ENCODE measurements at places on chromosomes 4 and X.

- no peak for DNase-seq
Observed at GRCh38 chr4:114163051-114163450, 183.6 kb upstream of the ARSJ start.

- no peak for DNase-seq
Observed at GRCh38 chr4:15354371-15355297, 73.2 kb upstream of the C1QTNF7 start.

DNA sequence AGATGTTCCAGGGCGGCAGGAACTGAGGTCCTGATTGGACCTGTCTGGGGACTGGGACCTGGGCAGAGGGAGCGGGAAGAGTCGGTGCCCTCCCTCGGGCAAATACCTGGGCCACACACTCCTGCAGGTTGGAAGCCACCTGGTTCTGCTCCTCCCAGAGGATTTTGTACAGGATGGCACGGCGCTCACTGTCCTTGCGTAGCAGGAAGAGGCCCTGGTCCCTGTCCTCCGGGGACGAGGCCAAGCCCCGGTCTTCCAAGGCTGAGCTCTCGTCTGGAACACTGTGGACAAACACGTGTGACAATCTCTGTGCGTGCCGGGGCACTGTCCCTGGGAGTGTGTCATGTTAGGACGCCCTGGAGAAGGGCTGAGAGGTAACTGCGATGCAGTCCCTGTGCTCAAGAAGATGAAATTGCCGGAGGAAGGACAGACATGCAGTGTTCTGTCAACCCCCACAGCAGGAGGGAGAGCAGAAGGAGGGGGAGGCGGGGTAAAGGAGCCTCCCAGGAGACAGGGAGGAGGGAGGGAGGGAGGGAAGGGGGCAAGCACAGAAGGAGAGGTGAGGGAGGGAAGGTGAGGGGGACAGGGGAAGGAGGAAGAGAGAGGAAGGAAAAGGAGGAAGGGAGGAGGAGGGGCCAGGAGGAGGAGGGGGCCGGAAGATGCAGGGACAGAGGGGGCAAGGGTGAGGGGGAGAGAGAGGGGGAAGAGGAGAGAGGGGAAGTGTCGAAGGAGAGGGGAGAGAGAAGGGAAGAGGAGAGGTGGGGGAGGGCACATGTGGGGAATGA is 29.0 kb downstream of the PDHA1 start:
- no peak for DNase-seq

DNA sequence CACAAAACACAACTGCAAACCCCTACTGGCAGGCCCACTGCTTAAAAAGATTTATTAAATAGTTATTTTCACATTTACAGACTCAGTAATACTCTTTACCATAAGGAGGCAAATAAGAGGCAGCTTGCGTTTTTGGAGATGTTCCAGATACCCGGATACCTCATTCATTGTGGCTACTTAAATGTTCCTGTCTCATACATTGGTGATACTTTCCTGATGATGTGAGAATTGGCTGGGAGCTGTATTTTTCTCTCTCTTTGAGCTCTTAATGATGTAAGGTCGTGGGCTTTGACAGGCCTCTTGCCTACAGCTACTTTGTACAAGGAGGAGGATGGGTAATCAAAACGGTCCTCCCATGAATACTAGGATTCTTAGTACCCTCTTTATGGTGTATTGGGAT is 101.5 kb downstream of the AKAP4 start:
- no peak for DNase-seq

DNA sequence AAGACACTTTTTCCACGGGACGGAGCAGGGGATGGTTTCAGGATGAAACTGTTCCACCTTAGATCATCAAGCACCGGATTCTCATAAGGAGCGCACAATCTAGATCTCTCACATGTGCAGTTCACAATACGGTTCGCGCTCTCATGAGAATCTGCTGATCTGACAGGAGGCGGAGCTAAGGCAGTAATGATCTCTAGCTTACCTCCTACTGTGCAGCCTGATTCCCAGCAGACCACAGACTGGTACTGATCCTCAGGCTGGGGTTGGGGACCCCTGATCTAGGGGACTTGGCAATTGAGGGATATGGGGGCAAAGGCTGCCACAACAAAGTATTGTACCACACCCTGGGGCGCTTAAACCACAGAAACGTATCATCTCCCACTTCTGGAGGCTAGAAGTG is 25.7 kb downstream of the ZNF185 start:
- DNase-seq = no peak

- no peak for DNase-seq
Observed at GRCh38 chrX:105744291-105744690, 78.0 kb upstream of the NRK start.

- DNase-seq = no peak
Observed at GRCh38 chr4:60590116-60590515, 610.0 kb upstream of the ADGRL3 start.

GRCh38 chr4:98491899-98492559 is 166.4 kb downstream of the TSPAN5 start:
- no peak for DNase-seq

DNA sequence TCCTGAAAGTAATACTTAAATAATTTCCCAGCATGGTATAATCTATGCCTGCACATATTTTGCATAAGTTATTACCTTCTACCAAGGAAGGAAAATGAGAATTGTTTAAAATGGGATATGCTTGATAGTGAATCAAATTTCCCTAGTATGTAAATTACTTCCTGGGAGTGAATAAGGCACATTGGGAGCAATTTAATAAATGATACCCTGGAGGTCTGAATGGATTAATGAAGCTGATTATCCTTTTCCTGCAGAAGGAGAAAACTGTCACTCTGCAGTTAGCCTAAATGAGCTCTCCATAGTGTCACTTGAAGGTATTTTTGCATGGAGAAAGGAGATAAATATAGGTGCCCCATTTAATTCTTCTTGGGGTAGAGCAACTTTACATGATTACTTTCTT is 2212.0 kb downstream of the PCDH7 start:
- DNase-seq = no peak

- no peak for DNase-seq
Observed at GRCh38 chrX:52363247-52363883, 5.5 kb upstream of the XAGE2 start.

DNA sequence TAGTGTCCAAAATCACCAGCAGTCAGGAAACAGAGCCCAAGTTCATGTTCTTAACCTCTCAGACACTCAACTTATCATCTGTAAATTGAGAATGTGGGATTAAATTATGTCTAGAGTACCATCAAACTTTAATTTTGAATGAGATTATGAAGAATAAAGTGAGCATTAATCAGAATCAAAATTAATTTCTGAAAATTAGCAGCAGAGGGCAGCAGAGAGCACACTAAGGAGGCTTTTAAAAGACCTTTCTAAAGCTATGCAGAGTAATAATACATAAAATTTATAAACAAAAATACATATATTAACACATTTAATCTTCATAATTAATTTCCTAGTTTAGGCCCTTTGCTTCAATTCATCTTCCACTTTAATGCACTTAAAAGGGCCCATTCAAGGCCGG is 7.1 kb downstream of the TASL start:
- DNase-seq = no peak

- DNase-seq = no peak
Observed at GRCh38 chrX:134484039-134484438, 24.1 kb downstream of the HPRT1 start.

GRCh38 chr4:133385161-133385954 is 236.3 kb downstream of the PCDH10 start:
- DNase-seq = no peak

DNA sequence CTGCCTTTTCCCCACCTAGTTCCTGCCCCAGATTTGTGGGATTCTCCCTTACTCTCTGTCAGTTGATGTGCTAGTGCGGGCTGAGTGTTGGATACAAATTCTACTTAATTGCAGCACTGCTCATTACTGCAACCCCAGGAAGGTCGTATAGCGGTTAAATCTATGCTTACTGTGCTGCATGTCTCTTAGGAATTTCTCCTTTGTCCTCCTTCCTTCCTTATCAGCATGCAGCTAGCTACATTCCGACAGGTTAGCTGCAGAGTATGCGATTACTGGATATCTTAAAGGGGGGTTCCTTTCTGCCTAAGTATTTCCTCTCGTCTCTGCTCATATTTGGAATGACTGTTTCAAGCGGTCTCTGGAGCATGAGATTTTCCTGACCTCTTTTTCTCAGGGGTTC is 662.8 kb downstream of the TLL1 start:
- DNase-seq = no peak

- no peak for DNase-seq
Observed at GRCh38 chr4:161364681-161365080, 799.1 kb downstream of the FSTL5 start.

- DNase-seq = no peak
Observed at GRCh38 chr4:27684610-27685011, 824.0 kb downstream of the STIM2 start.

DNA sequence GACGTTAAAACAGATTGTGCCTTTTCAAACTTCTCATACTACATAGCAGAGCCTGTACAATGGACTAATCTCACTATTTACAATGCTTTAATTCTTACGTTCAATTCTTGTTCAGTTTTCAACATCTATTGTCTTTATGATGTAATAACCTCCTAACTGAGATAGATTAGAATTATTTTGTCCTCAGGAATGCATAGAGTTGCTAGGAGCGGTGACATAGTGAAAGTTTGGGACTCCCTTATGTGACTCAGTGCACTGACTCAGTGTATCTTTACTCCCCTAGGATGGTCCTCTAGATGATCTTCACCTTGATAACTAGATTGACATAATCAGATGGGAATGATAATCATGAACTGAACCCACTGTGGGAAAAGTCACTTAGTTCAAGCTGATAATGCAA is 151.5 kb downstream of the VEGFC start:
- no peak for DNase-seq

GRCh38 chr4:150973626-150974251 is 41.3 kb downstream of the LRBA start:
- DNase-seq = no peak

DNA sequence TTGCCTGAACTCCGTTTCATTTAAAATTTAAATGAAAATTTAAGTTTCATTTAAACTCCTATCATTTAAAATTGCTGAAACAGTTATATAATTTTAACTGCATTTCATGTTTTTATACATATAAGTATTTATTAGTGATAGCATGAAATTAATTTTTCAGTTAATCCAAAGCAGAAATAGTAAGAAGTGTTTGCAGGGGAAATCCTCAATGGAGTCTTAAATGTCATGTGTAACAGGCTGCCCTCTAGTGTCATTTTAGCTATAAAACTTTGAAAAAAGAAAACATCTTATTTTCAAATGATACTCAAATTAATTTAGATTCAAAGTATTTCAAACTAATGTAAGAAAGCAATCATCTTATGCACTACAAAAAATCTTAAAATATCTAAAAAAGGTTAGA is 27.2 kb downstream of the TAPT1 start:
- no peak for DNase-seq

- no peak for DNase-seq
Observed at GRCh38 chrX:40945361-40945713, 139.9 kb upstream of the USP9X start.

DNA sequence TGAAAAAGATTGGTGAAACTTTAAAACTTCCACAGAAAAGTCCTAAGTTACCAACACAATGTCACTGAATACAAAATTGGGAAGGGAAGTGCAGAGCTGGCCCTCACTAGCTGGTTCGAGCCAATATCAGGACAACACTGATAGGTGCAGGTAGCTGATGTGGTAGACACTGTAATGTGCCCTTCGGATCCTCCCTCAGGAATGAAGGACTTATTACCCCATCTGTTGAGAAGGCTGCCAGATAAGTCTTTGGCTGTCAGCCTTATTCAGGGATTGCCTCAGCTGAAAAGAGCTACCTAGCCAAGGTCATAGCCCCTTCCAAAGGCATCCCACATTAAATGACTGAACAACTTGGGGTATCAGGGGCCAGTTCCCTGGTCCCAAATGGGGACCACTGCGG is 5.3 kb downstream of the MCF2 start:
- no peak for DNase-seq

DNA sequence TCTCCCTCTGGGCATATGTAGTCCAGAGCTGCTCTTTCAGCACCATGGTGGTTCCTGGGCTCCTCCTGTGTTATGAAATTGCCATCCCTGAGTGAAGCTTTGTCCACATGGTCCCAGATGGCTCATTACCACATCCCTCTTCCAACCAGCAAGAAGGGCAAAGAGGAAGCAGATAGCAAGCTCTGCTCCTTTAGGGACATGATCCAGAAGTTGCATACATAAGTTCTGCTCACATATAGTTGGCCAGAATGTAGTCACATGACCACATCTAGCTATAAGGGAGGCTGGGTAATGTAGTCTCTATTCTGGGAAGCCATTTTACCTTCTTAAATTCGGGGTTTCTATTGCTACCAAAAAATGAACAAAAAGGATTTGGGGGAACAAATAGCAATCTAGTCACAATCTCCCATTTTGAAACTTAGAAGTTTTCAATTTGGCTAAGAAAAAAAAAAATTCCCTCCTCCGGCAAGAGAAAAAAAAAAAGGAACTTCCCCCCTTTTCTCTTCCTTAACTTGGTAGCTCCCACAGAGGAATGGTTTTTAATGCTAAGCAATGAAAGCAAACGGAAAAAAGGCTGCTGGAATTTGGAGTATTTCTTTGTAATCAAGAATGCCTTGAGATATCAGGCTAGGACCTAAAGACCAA is 88.2 kb upstream of the USP9X start:
- DNase-seq = no peak

GRCh38 chr4:11281720-11282119 is 147.0 kb downstream of the HS3ST1 start:
- DNase-seq = no peak

DNA sequence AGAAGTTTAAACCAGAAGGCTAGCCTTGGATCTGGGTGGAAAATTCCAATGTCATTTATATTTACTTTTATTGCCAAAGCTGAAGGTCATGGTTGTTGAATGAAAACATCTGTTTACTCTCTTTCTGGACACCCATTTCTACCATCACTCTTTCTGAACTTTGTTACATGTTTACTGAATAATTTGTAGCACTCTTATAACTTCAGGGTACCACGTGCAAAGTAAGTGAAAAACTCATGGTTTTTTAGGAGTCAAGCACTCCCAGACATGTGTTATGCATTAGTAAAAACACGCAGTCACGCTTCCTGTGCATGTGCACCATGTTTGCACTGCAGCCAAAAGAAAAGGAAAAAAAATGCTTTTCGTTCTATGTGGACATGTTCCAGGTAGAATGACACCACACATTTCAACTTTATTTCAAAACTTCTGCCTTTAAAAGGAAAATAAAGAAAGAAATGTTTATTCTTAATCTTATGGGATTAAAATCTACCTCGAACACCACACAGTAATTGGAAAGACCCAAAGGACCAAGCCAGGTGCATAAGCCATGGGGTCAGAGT is 31.4 kb upstream of the ADH1C start:
- DNase-seq = no peak

DNA sequence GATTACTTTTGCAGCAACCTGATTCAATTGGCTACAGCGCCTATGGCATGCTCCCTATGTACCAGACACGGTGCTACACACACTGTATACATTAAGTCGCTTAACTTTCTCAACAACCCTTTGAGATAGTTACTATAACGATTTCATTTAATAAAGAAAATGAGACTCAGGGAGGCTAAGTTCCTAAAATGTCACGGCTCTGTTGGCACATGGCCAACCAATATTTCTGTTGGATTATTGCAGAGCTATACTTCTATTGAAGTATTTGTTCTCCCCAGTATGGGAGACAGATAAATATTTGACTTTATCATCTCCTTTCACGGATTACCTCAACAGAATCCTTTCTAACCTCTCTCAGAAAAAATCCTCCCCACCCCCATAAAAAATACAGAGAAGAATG is 25.3 kb downstream of the CLNK start:
- no peak for DNase-seq
